ENCODE measurements at places on chromosomes 1 and 21.

DNA sequence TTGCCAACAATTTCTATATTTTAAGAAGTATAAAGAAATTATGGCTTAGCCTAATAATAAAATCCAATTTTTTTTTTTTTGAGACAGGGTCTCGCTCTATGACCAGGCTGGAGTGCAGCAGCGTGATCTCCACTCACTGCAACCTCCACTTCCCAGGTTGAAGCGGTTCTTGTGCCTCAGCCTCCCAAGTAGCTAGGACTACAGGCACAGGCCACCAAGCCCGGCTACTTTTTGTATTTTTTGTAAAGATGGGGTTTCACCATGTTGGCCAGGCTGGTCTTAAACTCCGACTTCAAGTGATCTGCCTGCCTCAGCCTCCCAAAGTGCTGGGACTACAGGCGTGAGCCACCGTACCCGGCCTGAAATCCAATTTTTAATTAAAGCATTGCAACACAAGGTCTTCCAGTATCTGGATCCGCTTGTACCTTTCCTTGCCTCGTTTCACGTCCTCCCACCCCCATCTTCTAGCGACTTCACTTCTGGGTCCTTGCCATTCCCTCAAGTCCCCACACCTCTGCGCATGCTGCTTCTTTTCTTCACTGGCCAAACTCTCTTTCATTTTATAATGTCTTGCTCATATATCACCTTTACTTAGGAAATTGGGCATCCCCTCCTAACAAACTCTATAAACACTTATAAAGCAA lies 2.3 kb downstream of the FUBP1 start:
- no peak for DNase-seq

- DNase-seq: no peak
Measured at GRCh38 chr1:229596925-229597699, 28.8 kb downstream of the TAF5L start.

DNA sequence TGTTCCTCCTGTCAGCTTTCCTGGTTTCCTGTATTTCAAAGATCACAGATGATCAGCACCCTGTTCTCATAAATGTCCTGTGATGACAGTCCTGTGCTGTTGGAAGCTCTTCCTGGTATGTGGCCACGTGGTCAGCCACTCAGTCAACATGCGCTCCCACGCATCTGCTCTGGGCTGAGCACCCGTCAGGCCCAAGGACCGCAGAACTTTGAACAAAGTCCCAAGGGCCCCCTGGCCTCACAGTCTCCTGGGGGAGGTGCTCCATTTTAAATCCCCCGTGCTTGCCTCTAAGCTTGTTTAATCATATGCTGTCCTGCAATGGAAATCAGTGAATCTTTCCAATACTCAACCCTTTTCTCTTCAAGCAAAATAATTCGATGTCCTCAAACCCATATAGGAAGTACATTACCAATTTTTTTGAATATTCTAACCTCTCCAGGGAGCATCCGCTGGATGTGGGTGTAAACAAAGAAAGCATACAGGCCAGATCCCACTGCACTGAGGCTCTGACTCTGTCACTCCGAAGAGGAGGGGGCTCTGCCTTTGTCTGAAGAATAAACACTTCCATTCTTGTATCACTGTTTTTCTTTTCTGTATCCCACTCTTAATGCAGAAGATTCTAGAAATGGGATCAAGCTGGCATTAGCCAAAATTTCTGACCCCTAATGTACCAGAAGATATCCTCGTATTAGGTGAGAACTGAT lies 250.3 kb downstream of the SDCCAG8 start:
- DNase-seq: no peak

DNA sequence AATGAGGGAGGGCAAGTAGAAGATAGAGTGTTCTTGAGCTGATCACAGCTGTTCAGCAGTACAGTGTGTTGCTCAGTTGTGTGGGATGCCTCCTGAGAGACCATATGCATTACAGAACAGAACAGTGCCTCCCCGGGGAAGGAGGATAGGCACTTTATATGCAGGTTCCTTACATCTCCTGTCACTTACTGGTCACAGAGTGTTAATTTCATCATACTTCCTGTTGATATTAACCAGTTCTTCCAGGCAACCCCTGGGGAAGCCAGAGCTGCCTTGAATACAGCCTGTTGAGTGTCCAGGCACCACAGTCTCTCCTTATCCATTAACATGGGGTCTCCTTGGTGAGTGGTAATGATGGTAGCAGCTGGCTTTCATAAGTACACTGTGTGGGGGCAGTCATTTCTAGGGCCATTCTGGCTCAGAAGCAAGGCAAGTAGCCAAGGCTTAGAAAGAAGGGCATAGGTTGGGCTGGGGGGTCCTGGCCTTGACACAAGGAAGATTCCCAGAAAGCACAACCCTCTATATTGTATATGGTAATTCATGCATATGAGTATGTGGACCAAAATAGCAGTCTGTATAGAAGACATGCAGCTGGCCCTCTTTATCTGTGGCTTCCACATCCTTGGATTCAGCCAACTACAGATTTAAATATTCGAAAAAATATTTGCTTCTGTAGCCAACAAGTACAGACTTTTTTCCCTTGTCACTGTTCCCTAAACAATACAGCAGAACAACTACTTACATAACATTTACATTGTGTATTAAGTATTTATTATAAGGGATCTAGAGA lies 142.4 kb downstream of the ZP4 start:
- no peak for DNase-seq

DNA sequence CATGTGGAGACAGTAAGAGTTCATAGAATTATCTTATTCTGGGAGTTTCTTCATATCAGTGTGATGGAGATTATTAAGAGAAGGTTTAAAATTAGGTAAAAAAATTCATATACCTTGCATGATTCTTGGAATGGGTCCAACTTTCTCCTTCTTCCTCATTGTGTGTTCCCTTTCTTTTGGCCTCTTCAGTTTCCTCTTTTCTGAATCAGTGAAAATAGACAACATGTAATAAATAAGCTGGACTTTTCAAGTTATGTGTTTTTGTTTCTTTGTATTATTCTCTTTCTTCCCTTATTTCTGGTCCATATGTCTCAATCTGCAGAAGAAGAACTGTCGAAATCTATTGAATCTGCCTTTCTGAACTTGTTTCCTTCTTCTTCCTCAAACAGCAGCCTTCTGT lies 30.5 kb downstream of the C4BPA start:
- no peak for DNase-seq

DNA sequence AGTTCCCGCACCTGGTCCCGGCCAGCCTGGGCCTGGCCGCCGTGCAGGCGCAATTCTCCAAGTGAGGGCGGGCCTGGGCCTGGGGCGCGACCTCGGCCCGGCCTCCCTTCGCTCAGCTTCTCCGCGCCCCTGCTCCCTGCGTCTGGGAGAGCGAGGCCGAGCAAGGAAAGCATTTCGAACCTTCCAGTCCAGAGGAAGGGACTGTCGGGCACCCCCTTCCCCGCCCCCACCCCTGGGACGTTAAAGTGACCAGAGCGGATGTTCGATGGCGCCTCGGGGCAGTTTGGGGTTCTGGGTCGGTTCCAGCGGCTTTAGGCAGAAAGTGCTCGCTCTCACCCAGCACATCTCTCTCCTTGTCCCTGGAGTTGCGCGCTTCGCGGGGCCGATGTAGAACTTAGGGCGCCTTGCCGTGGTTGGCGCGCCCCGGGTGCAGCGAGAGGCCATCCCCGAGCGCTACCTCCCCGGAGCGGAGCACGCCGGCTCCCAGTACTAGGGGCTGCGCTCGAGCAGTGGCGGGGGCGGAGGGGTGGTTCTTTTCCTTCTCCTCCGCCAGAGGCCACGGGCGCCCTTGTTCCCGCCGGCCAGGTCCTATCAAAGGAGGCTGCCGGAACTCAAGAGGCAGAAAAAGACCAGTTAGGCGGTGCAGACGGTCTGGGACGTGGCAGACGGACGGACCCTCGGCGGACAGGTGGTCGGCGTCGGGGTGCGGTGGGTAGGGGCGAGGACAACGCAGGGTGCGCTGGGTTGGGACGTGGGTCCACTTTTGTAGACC lies 1.2 kb downstream of the OLIG1 start:
- DNase-seq: no peak

DNA sequence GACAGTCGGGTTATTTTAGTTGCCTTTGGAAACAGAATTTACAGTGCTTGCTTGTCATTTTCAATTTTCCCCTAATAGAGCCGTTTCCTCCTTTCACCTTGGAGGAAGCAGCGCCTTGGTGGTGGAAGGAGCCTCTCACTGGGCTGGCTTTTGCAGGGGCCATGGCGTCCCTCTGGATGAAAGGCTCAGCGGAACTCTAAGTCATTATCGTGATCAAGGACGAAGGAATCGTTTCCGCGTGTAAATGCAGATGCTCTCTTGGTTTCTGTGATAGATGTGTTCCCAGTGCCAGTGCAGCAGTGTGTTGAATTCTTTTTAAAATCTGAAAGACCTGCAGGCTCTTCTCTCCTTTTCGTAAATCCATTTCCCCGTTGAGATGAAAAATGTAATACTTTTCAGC lies 126.2 kb upstream of the LMO4 start:
- DNase-seq: no peak

DNA sequence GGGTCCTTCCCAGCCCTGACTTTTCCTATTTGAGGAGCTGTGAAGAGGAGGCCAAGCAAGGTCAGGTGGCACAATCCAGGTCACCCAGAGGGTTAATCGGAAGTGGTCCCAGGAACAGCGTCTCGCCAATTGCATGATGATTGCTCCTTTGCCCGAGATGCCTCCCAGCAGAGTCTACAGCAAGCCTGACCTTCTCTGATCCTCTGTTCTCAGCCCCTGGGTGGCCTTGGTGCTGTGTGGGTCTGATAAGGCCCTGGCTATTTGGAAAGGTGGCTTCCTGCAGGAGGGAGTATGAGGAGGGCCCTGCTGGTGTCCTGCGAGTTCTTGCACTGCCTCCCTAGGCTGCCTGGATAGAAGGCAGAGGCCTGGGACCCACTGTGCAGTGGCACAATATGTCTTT lies 116.2 kb downstream of the FOXD2 start:
- DNase-seq: no peak

DNA sequence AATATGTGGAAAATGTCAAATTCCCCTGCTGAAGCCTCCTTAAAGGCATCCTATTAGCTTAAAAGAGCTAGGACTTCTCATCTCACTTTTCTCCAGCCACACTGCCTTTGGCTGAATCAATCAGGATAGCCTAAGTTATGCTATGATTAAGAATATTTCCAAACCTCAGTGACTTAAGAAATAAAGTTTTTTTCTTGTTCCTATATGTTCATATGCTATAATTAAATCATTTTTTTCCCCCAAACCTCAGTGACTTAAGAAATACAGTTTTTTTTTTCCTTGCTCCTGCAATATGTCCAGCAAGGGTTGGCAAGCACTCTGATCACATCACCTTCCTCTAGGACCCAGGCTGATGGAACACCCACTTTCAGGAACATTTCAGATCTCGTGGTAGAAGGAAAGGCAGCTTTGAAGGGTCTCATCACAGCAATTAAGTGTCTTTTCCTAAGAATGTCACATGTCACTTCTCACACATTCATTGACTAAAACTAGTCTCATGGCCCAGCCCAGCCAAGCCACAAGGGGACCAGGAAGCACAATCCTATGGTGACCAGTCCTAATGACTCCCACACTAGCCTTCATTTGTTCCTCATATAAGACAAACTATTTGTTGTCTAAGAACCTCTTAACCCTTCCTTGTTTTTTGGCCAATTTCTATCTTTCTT lies 6.3 kb upstream of the JUN start:
- DNase-seq: no peak

DNA sequence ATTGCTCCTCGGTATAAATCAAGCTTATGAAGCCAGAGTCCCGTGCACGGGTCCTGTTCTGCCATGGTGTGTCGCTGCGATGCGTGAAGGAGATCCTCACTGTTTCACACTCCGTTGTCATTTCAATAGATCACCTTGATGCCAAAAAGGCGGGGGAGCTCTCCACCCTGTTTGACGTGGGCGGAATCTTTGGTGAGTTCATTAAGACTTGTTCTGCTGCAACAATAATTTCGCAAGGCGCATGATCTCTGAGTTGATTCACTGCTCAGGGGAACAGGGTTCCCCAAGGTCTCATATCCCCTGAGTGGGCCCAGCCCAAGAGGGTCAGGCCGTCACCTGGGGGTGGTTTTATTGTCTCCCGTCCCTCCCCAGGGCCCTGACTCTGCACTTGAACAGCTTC lies 50.0 kb downstream of the SLC37A1 start:
- DNase-seq: no peak

GRCh38 chr1:52544665-52545525 lies 8.0 kb downstream of the TUT4 start:
- DNase-seq: no peak

DNA sequence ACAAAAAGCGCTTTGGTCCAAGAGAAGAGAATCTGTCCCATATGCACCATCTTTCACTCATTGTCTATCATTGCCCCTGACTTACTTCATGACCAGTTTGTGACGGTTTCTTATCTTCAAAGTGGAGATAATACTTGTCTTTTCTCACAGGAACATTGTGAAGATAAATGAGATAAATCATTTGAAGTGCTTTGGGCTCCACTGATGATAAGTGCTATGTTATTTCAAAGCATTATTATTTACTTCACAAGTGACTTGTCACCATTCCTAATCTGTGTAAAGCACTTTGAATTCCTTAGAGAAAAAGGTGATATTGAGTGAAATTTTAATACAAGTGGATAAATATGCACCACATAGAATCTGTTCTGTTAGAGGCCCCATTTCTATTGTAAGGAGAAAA lies 731.6 kb upstream of the PTBP2 start:
- no peak for DNase-seq

- DNase-seq: no peak
Measured at GRCh38 chr1:216766633-216767327, 43.6 kb upstream of the ESRRG start.

DNA sequence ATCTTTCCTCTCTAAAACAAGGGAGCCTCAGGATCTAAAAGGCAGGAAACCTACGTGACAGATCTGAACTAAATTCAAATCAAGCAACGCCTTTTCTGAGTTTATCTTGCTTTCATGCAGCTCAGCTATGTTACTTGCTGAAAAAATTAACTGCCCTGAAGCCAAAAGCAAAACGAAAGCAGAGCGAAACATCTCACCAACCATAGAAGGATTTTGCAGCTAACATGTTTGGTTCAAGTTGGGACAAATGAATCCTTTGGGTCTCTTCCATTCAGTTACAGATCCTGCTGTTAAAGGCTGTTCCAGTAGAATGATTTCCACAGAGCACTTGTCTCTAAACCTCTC lies 482 bp downstream of the SLC2A5 start:
- DNase-seq: no peak

- DNase-seq: no peak
Measured at GRCh38 chr1:56929492-56929891, 36.3 kb downstream of the C8B start.

DNA sequence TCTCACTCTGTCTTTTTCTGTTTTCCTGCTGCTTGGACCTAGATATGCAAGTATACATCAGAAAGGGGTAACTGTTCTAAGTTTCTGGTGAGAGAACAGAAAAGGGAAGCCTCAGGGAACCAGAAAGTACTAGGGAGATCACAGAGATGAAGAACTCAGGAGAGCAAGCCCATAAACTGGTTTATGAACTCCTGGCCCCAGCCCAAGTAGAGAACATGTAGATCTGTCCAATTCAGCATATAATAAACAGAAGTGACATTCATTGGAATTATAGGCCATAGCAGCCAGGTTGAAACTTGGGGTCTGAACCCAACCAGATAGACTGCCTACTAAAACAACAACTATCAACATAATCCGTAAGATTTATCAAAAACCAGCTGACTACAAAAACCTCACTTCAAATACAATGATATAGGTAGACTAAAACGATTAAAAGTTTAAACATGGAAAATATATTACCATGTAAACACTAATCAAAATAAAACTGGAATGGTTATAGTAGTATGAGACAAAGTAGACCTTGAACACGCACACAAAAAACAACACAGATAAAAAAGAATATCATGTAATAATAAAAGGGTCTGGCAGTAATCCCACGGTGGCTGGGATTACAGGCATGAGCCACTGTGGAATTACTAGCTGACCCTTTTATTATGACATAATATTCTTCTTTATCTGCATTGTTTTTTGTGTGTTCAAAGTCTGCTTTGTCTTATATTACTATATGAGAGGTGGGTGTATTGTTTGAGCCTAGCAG lies 65.0 kb downstream of the ZSWIM5 start:
- DNase-seq: no peak

Measured in T-helper 9 cell (primary cell).